Astrocyte of the hippocampus (primary cell): ENCODE measurements at places on chromosomes 5 and 9.

- no peak for DNase-seq
These were observed 69.3 kb downstream of the MLLT3 start for GRCh38 chr9:20552874-20553557.

- no peak for DNase-seq
These were observed 133.8 kb upstream of the MEF2C start for GRCh38 chr5:89016741-89017303.

- DNase-seq = no peak
These were observed 16.7 kb downstream of the TSC1 start for GRCh38 chr9:132927704-132928103.

DNA sequence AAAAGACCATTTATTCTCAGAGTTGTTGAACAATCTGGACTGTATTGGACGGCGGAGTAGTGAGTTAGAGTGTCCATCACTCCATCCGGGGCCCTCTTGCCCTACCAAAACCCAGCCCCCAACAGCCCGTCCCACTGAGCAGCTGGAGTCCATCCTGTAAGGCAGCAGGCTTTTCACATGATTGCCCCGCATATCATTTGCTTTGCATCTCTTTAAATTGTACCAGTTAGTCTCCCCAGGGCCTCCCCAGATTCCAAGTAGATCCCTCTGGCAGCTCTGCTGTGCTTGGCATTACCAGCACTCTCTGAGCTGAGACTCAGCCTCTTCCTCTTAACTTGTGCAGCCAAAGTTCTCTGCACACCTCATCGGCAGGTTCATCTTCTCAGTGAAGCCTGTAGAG is 48.6 kb upstream of the ADCY2 start:
- DNase-seq = no peak

DNA sequence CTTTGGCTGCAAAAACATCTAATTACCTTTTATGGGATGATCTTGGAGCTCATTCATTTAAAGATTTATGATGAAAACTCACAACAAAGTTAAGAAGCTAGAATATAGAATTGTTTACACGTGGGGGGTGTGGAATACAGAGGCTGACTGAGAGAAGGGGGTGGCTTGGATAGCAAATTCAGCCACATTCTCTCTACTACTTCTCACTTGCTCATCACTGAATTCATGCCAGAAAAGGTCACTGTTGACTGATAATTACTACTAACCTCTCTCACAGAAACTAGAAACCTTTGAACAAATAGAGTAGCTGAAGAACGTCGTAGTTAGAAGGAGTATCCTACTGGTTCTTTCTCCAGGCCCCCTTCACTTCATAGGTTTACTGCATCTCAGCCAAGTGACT is 808.2 kb downstream of the BRINP1 start:
- DNase-seq = no peak

- DNase-seq = no peak
These were observed 5.0 kb upstream of the RHOBTB3 start for GRCh38 chr5:95725937-95726810.

GRCh38 chr9:135108831-135109510 is 21.5 kb downstream of the OLFM1 start:
- DNase-seq = no peak

- DNase-seq = no peak
These were observed 1.5 kb downstream of the CRHBP start for GRCh38 chr5:76954383-76954763.

- DNase-seq = no peak
These were observed 34.1 kb upstream of the PCA3 start for GRCh38 chr9:76729980-76730737.

GRCh38 chr5:88665750-88666215 is 217.2 kb downstream of the MEF2C start:
- DNase-seq = peak; percentile 79

DNA sequence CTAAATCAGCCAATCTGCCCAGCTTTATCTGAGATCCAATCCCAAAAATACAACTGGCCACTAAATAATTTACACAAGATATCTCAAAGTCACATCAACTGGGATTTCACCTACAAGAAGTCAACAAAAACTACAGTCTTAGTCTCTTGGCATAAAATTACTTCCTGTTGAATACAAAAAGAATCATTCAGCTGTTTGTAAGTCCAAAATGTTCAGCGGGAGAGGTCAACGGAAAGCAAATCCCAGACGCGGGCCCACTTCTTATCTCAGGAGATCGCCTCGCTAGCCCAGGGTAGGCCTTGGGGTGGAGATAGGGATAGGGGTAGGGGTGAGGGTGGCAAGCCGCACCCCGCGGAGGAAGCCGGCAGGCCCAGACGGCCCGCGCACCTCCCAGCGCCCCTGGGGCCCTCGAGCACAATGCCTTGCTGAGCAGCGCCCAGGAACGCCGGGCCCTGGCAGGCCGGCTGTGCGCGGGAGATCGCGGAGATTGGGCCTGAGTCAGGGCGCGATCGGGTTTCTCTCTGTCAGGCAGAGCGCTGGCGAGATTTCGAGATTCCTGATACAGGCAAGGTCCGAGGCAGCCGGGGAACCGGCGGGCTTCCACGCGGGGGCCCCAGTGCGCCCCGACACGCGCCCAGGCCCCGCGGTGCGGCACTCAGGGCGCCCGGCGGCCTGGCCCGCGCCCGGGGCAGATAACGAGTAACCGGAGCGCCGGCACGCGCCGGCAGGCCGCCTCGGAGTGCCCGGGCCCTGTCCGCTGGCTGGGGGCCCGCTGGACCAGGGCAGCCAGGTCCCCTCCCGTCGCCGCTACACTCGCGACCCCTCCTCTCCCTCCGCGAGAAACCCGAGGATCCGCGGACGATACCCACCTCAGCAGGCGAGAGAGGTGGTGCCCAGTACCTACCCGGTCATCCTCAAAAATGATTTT is 601 bp downstream of the HINT1 start:
- DNase-seq = peak; percentile 89

- DNase-seq = peak; percentile 67
These were observed 91.5 kb upstream of the NFIL3 start for GRCh38 chr9:91515074-91515687.

DNA sequence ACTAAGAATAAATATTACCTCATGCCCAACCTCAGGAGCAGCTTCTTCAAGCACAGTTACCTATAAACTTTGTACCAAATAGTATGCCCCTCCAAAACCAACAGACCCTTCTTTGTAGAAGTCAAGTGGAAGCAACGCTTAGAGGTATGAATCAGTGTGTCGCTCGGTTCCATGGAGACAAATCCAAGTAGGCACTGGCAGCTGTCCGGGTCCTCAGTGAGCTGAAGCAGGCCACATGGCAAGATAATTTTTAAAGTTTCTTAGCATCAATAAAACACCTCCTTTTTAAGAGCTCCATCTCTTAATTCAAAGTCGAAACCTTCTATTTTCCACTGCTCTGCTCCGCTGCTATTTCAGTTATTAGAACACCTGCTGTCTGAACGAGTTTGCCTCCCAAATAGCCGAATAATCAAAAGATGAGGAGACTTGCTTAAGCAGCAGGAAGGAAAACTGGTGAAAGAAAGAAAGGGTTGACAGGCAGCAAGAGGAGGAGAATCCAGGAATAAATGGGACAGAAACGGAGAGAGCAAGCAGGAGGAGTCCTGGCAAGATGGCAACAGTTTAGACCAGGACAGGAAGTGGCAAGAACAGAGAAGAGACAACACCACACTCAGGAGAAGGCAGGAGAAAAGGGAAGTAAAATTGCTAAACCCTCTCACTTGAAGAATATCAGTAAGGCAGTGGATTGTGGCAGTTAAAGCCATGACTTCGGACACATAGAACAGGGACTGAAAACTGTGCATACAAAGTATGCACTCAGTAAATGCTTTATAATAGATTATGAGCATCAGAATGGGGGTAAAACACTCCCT is 65.0 kb downstream of the PPP2R2B start:
- DNase-seq = no peak
